ENCODE measurements at places on chromosomes 13 and 19. TPM values are rescaled to one million over a fixed set of nuclear protein-coding genes. Genes with fewer than 3 reads are reported as not detected.

The FOSB gene
- 287 TPM for total RNA-seq

The SBK2 gene
- total RNA-seq = 0.97 TPM

The CEACAM1 gene
- total RNA-seq = 1.4 TPM

The ABCC4 gene
- 7.4 TPM for total RNA-seq

The STOML3 gene
- total RNA-seq = not detected

The ZNF382 gene
- 21.2 TPM for total RNA-seq

The PODNL1 gene
- 1.0 TPM for total RNA-seq

The LSR gene
- 51.9 TPM for total RNA-seq

The CPAMD8 gene
- 40.9 TPM for total RNA-seq

The LAIR1 gene
- 0.92 TPM for total RNA-seq

The ZNF208 gene
- not detected for total RNA-seq

The HSPB6 gene
- 18.8 TPM for total RNA-seq

The ZNF730 gene
- 8.5 TPM for total RNA-seq

GRCh38 chr13:98761986-98762616 lies 9.6 kb upstream of the SLC15A1 start:
- H3K27me3 ChIP-seq = no peaks in the 10 kb centered on the region
- H3K4me1 ChIP-seq = peaks cover 2% of the 10 kb centered on the region
- no peak for DNase-seq
- peaks cover 1% of the 10 kb centered on the region for H3K36me3 ChIP-seq
- H3K4me3 ChIP-seq = no peak overlapping the region

GRCh38 chr13:28313579-28313978 lies 175.2 kb downstream of the PAN3 start:
- H3K4me1 ChIP-seq = no peaks in the 10 kb centered on the region
- no peak overlapping the region for H3K27ac ChIP-seq
- no peaks in the 10 kb centered on the region for H3K36me3 ChIP-seq
- no peaks in the 10 kb centered on the region for H3K27me3 ChIP-seq
- DNase-seq = no peak

GRCh38 chr13:35283856-35284255 lies 192.6 kb downstream of the MAB21L1 start:
- no peak for DNase-seq
- no peaks in the 10 kb centered on the region for H3K36me3 ChIP-seq
- peaks cover 57% of the 10 kb centered on the region for H3K4me1 ChIP-seq
- no peak overlapping the region for H3K4me3 ChIP-seq
- no peaks in the 10 kb centered on the region for H3K27me3 ChIP-seq
- H3K27ac ChIP-seq = no peak overlapping the region

- H3K27me3 ChIP-seq = no peaks in the 10 kb centered on the region
- H3K36me3 ChIP-seq = peaks cover 15% of the 10 kb centered on the region
- DNase-seq = peak; percentile 70
- H3K4me1 ChIP-seq = peaks cover 11% of the 10 kb centered on the region
These were observed 11.4 kb downstream of the TPGS1 start for GRCh38 chr19:518598-519231.

DNA sequence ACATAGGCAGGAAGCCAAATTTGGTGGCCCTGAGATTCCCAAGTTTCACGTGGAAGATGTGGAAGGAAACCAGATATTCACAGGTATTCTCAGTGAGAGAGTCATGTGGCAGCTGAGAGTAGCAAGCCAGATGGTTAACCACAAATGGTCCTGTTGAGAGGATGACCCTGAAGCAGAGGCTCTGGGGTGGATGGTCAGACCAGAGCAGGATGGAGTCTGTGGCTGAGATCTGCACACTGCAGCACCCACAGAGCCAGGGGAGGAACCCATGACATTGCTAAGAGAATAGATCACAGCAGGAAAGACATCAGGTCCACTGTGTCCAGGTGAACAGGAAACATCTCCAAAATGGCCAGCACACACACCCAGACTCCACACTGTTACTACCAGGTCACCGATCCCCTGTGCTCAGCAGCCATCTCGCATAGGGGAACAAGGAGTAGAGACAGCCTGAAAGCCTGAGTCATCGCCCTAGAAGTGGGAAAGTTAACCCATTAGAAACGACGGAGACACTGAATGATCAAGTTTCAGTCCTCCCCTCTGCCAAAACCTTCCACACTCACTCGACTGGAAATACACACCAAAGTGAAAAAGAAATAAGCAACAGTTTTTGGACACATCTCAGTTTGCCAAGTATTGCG lies 160.0 kb downstream of the RBM26 start:
- DNase-seq = no peak
- no peaks in the 10 kb centered on the region for H3K4me1 ChIP-seq

DNA sequence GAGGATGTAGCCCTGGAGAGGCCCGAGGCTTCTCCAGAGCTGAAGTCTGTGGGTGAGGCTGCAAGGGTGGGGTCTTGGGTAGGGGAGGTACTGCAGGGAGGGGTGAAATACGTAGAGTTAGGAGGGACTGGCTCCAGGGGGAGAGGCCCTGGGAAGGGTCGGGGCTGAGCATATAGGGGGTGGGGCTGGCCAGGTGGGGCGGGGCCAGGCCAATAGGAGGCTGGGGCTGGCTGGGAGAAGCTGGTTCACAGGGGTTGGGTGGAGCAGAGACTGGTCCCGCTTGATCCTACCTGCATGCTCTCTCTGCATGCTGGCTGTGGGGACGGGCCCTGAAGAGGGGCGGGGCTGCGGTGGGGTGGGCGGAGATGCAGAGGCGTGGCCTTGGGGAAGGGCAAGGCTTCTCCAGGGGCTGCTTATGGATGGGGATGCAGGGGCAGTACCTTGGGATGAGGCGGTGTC lies 51.9 kb downstream of the CELF5 start:
- no peaks in the 10 kb centered on the region for H3K36me3 ChIP-seq
- peaks cover 86% of the 10 kb centered on the region for H3K27me3 ChIP-seq
- H3K4me1 ChIP-seq = peaks cover 4% of the 10 kb centered on the region

GRCh38 chr13:75263741-75264407 lies 218.1 kb downstream of the TBC1D4 start:
- H3K27ac ChIP-seq = no peak overlapping the region
- H3K4me3 ChIP-seq = no peak overlapping the region
- no peaks in the 10 kb centered on the region for H3K4me1 ChIP-seq
- DNase-seq = no peak
- H3K36me3 ChIP-seq = no peaks in the 10 kb centered on the region

GRCh38 chr13:107144432-107144831 lies 576.5 kb upstream of the ARGLU1 start:
- H3K4me1 ChIP-seq = peaks cover 11% of the 10 kb centered on the region
- no peak overlapping the region for H3K27ac ChIP-seq

DNA sequence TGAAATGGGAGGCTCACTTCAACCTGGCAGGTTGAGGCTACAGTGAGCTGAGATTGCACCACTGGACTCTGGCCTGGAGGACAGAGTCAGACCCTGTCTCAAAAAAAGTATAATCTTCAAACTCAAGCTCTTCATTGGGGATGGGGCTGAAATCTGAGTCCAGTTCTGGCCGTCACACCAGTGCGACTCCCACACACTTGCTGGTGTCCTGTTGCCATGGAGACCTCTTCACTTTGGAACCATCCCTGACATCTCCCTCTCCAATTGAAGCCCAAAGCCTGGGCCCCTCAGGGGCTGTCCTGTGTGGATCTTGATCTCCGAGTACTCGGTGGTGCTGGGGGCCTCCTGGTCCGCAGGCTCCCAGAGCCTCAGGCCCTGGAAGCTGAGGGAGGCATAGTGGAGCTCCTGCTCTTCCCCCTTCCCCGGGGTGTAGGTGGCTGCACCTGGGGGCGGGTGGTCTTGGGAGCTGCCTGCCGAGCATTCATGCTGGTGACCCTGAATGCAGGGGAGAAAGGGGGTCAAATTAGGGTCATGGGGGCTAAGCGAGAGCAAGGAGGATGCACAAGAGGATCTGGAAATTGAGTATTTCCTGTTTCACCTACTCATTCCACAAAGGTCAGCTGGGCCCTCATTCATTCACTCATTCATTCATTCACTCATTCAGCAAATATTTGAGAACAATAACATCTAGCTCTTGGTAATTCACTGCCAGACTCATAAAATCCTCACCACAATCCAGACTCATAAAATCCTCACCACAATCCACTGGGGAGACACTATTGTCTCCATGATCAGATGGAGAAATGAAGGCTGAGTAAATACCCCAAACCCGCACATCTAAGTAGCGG lies 11.0 kb downstream of the SIGLEC11 start:
- H3K4me3 ChIP-seq = no peak overlapping the region
- no peaks in the 10 kb centered on the region for H3K36me3 ChIP-seq
- H3K27ac ChIP-seq = no peak overlapping the region
- peaks cover 38% of the 10 kb centered on the region for H3K4me1 ChIP-seq
- no peak for DNase-seq

- peaks cover 4% of the 10 kb centered on the region for H3K36me3 ChIP-seq
- H3K27ac ChIP-seq = no peak overlapping the region
- DNase-seq = no peak
- H3K4me1 ChIP-seq = peaks cover 14% of the 10 kb centered on the region
- H3K27me3 ChIP-seq = peaks cover 4% of the 10 kb centered on the region
These were observed 49.4 kb downstream of the RASA3 start for GRCh38 chr13:114082849-114083645.

DNA sequence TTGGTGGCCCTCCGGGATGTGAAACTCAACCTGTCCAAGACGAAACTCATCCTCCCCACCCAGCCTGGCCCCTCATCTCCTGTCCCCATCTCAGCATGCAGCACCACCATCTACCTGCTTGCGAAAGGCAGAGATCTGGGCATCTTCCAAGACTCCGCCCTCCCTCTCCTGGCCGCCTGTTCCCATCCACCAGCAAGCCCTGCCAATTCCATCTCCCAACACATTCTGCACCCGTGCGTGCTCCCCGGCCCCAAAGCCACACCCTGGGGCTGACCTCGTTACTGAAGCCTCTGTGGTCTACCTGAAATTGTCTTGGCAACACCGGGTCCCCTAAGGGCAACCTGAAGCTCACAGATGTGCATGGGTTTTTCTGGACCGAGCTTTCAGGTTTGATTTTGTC lies 13.2 kb upstream of the CAMSAP3 start:
- H3K36me3 ChIP-seq = no peaks in the 10 kb centered on the region
- H3K27me3 ChIP-seq = peaks cover 51% of the 10 kb centered on the region
- DNase-seq = no peak
- no peak overlapping the region for H3K4me3 ChIP-seq

GRCh38 chr19:55112777-55113569 lies 4.5 kb downstream of the PPP1R12C start:
- no peaks in the 10 kb centered on the region for H3K27me3 ChIP-seq
- peaks cover 32% of the 10 kb centered on the region for H3K4me1 ChIP-seq
- H3K36me3 ChIP-seq = peaks cover 8% of the 10 kb centered on the region

GRCh38 chr19:54403054-54403453 lies 12.2 kb upstream of the TTYH1 start:
- H3K4me1 ChIP-seq = peaks cover 2% of the 10 kb centered on the region
- H3K27me3 ChIP-seq = peaks cover 7% of the 10 kb centered on the region
- no peak overlapping the region for H3K4me3 ChIP-seq
- no peak overlapping the region for H3K27ac ChIP-seq

DNA sequence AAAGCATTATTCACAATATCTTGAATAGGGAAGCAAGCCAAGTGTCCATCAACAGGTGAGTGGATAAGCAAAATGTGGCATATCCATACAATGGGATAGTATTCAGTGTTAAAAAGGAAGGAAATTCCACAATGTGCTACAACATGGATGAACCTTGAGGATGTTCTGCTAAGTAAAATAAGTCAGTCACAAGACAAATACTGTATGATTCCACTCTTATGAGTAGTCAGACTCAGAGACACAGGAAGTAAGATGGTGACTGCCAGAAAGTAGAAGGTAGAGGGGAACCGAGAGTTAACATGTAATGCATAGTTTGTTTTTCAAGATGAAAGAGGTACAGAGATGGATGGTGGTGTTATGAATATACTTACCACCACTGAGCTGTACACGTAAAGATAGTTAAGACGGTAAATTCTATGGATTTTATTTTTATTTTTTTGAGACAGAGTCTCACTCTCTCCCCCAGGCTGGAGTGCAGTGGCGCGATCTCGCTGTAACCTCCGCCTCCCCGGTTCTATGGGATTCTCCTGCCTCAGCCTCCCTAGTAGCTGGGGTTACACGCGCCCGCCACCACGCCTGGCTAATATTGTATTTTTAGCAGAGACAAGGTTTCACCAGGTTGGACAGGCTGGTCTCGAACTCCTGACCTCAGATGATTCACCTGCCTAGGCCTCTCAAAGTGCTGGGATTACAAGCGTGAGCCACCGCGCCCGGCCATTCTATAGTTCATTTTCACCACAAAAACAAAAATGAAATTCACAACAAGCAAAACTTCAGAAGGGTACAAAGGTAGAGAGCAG lies 1.0 kb upstream of the CHAMP1 start:
- H3K27me3 ChIP-seq = no peaks in the 10 kb centered on the region
- peaks cover 2% of the 10 kb centered on the region for H3K36me3 ChIP-seq
- peaks cover 25% of the 10 kb centered on the region for H3K4me1 ChIP-seq
- DNase-seq = no peak
- H3K27ac ChIP-seq = peak overlapping the region; percentile 94

DNA sequence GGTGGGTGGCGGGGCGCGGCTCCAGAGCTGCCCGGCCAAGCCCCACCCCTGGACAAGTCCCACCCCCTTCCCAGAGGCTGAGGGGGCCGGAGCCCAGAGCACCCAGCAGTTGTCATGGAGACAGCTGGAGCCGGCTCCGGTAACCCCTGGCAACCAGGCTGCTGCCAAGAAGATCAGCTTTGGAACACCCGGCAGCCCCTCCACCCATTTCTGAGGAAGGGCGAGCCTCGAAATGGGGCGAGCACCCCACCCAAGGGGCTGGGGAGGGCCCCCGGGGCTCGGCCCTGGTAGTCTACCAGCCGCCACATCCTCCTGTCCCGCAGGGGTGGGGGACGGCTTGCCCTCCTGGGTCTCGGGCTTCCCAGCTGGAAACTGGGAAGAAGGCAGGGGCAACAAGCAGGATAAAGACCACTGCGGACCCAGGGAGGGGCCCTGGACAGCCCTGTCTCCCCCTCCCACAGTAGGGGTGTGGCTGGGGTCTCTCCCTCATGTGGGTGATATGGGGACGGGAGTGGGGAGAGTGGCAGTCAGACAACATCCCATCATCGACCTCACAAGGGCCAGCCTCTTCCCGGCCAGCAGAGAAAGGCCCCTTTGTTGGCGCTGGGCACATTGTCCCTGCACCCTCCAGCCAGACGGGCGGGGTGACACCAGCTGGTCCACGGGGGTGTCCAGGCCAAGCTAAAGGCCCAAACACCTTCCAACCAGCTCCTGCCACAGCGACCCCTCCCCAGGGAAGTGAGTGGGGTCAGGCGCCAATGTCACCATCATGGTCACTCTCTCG lies 1.5 kb downstream of the CERS1 start:
- H3K4me1 ChIP-seq = peaks cover 5% of the 10 kb centered on the region
- peak overlapping the region; percentile 79 for H3K4me3 ChIP-seq
- H3K36me3 ChIP-seq = no peaks in the 10 kb centered on the region
- no peak overlapping the region for H3K27ac ChIP-seq
- H3K27me3 ChIP-seq = peaks cover 8% of the 10 kb centered on the region

DNA sequence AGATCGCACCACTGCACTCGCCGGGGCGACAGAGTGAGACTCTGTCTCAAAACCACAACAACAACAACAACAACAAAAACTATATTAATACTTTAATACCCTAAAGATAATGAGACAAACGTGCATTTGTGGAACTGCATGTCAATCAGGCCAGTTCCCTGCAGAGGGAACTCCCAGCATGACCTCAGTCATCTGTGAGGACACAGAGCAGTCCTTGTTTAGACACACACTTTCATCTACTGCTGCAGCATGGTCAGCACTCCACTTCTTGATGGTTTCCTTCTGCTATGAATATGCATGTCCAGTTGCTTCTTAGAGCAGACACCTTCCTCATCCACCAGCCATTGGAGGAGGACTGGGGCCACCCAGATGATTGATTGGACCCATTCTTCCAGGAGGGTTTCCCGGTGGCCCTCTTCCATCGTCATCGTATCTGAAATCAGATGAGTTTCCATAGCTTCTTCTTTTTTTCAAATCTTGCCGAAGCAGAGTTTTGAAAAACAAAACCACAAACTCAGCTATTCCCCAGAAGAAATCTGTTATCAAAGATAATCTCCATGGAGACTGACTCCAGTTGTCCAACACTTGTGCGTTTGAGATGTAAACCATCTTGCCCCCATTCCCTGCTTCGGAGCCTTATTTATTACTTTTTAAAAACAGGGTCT lies 26.5 kb downstream of the ZNF607 start:
- peaks cover 10% of the 10 kb centered on the region for H3K4me1 ChIP-seq
- H3K36me3 ChIP-seq = peaks cover 23% of the 10 kb centered on the region
- H3K4me3 ChIP-seq = peak overlapping the region; percentile 42
- H3K27me3 ChIP-seq = no peaks in the 10 kb centered on the region

All from mesothelial cell of epicardium (in vitro differentiated cells).